ENCODE measurements at places on chromosomes 16 and 17.

- DNase-seq = no peak
These were observed 135.2 kb upstream of the GSE1 start for GRCh38 chr16:85477801-85478363.

- peak; percentile 12 for DNase-seq
These were observed 33.8 kb upstream of the CRISPLD2 start for GRCh38 chr16:84785843-84786581.

GRCh38 chr17:63173903-63174302 is 207.9 kb downstream of the TANC2 start:
- DNase-seq = no peak

DNA sequence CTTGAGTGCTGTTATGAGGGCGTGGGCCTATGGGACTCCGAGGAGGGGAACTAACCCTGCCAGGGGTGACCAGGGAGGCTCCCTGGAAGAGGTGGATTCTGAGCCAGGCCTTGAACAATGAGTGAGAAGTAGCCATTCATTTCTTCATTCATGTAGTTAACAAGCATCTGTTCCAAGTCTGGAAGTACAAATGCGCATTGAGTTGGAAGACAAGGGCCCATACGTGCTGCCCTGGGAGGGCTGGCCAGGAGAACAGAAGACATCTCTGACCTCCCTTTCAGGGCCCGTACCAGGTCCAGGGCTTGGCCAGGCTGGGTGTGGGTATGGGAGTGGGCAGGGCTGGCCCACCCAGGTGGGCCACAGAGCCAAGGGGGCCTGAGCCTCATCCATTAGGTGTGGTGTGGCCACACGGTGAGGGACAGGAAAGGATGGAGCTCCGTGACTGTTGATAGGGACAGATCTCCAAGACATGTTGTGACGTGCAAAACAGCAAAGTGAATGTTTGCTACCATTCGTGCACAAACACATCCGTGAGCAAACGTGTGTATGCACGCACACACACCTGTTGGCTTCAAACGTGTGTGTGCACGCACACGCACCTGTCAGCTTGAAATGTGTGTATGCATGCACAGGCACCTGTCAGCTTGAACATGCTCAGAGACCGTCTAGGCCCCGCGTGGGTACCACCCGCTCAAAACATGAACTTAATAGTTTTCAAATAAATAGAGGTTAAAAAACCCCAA is 46.8 kb downstream of the ZDHHC7 start:
- DNase-seq = no peak

DNA sequence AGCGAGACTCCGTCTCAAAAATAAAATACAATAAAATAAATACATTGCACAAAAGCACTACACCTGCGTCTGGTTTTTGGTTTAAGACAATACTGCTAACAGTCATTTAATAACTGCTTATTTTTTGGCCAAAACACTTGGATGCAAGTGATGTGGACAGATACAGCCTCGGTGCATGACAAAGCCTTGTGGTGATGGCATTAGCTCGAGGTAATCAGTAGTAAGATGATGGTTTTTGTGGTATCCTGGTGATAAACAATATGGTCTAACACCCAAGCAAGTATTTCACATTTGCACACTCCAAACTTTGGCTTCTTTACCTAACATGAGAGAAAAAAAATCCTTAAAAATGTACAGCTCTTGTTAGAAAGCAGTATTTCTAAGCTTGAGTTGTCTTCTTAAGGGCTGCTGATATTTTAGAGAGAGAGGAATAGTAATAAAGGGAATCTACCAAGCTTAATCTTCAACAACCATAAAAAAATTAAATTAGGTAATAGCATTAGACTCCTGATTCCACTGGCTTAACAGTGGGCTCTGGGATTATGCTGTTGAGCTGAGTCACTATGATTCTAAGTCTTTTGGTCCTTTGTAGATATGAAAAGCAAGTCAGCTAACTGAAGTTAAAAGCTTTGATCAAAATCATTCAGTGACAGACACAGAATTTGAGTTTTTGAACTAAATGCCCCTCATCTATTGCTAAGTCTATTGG is 111.1 kb downstream of the VPS53 start:
- DNase-seq = no peak

DNA sequence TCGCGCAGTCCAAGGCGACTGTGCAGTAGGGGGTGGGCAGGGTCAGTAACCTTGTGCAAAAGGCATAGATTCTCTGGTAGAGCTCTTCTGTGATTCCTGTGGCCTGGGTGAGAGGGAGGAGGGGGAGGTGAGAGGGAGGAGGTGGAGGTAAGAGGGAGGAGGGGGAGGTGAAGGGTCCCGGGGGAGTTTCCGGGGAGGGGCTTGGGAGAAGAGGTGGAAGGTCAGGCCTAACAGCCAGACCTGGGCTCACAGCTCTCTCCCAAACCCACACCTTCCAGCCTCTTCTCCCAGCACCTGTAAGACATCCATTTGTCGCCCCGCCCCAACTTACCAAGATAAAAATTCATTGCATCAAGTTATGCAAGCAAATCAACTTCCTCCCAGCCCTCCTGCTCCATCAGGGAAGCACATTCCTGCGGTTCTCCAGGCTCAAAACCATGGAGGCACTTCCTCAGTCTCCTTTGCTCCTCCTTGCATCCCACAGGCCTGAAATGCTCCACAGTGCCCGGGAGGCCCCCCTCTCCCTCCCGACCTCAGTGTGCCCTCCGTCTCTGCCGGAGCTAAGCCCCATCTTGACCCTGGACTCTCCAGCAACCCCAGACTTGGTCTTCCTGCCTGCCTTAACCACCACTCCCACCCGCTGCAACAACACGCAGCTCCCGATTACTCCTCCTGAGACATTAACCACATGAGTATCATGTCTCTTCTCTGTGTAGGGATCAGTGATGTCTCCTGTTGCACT is 30.5 kb downstream of the PIK3R6 start:
- peak; percentile 25 for DNase-seq

- DNase-seq = no peak
These were observed 23.7 kb downstream of the ACSF3 start for GRCh38 chr16:89117227-89117974.

DNA sequence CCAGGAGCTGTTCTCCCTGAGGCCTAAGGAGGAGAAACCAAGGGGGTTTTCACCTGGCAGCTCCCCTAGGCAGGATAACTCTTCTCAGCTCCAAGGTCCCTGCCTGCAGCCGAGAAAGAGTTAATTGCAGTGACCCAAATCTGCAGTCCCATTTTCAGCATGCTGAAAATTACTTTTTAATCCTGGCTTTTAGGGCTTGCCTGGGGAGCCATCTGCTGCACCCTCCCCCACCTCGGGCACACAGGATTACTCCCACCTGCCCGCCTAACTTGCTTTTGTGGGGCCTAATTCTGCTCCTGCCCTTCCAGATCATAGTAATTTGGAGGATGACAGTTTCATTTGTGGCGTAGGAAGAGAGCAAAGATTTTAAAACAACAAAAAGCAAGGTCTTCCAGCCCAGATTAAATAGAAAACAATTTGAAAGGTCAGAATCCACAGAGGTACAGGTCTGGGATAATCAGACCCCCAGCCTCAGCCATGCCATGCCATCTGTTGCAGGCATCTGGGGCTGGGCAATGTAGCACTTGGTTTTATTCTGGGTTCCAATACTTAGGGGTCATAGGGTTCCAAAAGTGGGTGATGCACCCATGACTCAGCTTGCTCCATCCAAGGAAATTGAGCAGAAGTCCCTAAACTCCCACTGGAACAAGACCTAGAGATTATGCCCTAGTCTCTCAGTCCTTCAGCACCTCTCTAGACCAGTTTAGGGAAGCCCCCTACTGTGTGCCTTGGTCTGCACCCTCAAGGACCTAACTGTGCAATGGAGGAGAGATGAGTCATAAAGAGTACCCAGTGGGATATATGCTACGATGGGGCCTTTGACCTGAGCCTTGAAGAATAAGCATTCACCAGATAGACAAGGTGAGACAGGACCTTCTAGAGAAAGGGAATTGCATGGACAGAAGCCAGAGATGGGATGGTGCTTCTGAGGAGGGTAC is 64.5 kb upstream of the NLK start:
- no peak for DNase-seq

GRCh38 chr16:62741692-62742091 is 705.5 kb upstream of the CDH8 start:
- DNase-seq = no peak

DNA sequence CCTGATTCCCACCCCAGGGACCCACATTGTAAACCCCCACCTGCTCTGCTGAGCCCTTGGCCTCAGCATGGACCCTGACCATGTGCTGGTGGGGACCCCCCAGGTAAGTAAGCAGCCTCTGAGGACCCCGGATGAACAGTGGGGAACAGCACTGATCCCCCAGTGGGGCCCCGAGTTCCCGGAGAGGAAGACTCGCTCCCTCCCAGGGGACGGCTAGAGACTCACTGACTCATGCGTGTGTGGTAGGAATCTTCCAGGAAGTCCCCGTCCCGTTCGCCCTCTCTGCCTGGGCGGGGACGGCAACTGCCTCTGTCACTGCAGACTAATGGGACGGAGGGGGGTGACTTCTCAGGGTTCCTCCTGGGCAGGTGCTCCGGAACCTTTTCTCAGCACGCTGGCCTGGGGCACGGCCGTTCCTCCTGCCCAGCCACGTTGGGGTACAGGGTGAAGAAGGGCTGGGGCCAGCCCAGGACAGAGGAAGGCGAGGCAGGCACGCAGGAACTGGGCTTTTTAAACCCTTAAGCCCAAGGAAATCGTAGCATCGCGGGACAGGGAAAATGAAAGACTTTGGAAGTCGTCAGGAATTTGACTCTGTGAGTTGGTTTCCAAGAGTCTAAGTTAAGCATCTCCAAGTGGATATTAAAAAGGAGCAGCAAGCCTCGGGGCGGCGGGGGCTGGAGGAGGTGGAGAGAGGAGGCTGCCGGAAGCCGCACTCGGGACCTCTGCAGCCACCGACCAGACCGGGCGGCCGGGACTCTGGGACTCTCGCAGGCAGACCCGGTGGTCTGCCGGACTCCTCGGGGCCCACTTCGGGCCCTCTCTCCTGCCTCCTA is 178.7 kb downstream of the SEC14L1 start:
- peak; percentile 63 for DNase-seq

GRCh38 chr17:41578971-41579370 is 7.1 kb upstream of the KRT9 start:
- DNase-seq = no peak

DNA sequence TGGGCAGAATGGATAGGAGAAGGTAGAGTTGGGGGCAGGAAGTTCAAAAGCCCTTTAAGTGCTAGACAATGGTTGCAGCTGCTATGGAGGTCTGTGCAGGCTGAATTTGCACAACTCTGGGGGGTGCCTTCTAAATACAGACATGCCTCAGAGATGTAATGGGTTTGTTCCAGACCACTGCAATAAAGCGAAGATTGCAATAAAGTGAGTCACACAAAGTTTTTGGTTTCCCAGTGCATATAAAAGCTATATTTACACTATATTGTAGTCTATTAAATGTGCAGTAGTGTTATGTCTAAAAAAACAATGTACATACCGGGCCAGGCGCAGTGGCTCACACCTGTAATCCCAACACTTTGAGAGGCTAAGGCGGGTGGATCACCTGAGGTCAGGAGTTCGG is 60.5 kb upstream of the MYOCD start:
- no peak for DNase-seq

DNA sequence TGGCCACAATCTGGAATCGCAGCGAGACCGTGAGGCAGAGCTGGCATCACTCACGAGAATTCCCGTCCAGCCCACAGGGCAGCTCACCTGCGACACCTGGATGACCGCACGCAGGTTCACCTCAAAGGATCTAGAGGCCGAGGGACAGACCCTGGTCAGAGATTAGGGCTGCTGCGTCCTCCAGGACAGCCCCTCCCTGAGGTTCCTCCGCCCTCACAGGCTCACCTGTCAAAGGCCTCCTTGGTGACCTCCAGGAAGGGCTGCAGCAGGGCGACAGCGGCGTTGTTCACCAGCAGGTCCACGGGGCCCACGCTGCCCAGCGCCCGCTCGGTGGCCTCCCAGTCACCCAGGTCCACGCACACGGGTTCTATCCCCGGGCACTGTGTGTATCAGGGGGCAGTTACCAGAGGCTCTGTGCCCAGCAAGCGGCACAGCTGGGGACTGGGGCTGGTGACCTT is 834 bp downstream of the DCXR start:
- DNase-seq = no peak

- DNase-seq = no peak
These were observed 13.8 kb downstream of the UNC13D start for GRCh38 chr17:75830164-75831031.

- no peak for DNase-seq
These were observed 146.2 kb downstream of the ENGASE start for GRCh38 chr17:79220713-79221291.

GRCh38 chr17:39939588-39940419 is 12.3 kb downstream of the LRRC3C start:
- DNase-seq = no peak

Measured in kidney epithelial cell (primary cell).